ENCODE measurements at places on chromosomes 2 and 18.

DNA sequence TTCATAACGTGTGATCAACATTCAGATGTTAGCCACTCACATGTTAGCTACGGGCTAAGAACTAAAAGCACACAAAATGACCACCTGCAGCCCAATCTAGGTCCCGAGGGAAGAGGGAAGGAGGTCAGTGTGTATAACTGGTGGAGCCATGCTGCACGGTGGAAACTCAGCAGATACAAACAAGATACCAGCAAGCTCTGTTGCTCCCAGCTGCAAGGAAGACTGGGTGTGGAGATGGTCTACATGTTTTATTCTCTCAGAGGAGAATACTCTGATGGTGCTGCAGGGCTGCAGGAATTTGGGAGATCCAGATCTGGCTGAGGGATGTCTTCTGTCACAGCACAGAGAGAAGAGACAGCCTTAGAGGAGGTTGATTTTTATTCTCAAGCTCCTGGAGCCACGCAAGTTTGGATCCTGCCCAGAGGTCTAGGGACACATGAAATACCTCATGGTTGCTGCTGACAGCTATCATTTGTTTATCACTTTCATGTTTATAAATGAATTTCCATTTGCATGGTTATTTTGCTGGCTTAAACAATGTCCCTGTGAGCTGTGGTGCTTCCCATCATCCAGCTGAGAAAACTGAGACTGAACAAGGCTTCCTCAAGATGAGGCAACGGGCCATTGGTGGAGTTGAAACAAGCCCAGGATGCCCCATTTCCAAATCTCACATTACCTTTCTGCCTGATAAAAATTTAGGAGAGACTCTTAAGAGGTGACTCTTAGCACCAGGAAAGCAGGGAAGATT, 30.9 kb downstream of the RNF144A start:
- no peak for DNase-seq

GRCh38 chr2:163709270-163709669, 26.5 kb downstream of the FIGN start:
- no peak for DNase-seq

DNA sequence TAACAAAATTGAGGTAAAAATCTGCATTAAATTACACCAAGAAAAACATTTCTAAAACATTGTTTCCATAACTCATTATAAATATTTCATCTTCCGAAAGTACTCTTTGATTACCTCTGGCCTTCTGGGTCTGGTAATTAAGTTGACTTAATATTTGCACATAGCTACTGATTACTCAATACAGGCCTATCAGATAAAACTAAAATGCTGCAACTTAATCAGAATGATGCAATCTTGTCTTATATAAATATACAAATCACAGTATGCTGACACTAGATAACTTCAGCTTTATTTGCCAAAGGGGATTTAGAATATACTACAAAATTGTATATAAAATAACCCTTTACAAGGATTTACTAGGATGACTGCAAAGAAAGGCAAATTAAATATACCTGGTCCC, 49.3 kb downstream of the SLC35F5 start:
- DNase-seq: no peak

DNA sequence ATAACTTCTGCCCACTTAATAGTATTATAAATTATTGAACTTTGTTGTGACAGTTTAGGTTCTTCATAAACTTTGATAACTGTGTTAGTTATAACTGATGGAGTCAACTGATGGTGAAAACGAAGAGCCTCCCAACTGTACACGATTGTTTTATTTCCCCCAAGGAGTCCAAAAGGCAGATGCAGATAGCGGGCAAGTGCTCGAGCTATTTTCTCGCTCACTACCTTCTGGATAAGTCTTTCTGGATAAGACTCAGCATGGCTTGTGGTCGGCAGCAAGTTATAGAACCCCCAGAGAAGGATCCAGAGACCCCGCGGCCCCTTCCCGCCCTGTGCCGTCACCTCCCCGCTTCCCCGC, 517 bp downstream of the GCFC2 start:
- DNase-seq: no peak

DNA sequence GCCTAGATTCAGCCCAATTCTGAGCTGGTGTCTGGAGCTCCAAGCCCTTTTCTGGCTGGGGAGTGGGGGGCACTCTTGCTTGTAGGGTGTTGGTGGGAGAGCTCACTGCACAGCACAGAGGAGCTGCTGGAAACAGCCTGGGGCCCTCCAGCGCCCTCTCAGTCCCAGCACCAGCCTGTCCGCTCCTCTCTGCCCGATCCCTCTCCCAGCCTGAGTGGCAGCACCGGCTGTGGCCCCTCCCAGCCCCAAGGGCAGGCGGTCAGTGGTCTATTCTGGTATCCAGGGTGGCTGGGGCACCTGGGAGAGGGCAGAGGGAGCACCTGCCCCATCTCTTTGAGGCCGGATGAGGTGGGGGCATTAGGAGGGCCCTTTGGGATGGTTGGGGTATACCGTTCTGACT, 13.2 kb upstream of the DES start:
- no peak for DNase-seq

DNA sequence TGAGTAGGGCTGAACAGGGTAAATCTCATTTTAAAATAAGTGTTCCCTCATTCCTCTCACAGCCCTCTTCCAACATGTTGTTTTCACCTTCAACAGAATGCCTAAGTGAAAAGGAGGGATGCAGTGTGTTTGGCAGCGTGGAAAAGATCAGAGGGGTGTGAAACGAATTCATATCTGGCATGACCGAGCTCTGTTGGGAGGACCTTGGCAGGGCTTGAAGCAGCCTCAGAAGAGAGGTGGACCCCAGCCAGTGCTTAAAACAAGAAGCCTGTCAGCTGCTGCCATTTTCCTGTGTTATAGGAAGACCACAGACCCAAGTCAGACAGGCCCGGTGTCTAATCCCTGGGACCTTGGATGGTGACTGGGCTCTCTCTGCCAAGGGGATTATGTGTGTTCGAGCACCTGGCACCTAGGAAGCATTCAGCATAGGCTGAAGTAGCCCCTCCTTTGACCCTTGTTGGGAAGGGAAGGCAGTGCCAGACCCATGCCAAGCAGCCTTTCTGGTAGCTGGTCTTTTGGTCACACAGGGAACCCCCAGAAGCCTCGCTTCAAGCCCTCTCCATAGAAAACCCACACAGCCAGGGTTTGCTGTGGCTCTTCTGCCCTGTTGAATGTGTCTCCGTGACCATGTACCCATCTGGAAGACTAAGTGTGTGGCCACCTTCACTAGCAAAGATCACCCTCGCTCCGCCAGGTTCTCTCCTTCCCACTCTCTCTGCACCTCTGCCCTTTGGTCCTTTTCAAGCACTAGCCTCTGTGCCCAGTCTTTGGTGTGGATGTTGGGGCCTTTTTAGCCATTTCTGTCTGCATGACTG, 87.5 kb upstream of the ST3GAL5 start:
- DNase-seq: no peak

- no peak for DNase-seq
Observed at GRCh38 chr2:66604326-66604725, 169.4 kb downstream of the MEIS1 start.

DNA sequence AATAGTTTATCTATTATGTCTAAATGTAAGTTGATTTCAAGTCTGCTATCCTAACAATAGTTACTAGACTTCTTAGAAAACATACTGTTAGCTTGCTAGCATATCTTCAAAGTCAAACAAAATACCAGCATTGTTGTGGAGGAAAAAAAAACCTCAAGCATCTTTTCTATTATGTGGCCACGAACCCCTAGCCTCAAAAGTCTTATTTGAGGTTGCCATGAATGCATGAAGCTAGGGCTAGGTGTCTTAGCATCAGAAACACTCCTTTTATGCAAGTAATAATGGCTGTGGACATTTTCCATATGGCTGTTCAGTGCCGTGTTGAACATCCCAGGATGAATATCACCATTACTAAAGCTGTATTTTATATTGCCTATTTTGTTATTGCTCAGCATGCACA, 86.6 kb upstream of the OTX1 start:
- no peak for DNase-seq

DNA sequence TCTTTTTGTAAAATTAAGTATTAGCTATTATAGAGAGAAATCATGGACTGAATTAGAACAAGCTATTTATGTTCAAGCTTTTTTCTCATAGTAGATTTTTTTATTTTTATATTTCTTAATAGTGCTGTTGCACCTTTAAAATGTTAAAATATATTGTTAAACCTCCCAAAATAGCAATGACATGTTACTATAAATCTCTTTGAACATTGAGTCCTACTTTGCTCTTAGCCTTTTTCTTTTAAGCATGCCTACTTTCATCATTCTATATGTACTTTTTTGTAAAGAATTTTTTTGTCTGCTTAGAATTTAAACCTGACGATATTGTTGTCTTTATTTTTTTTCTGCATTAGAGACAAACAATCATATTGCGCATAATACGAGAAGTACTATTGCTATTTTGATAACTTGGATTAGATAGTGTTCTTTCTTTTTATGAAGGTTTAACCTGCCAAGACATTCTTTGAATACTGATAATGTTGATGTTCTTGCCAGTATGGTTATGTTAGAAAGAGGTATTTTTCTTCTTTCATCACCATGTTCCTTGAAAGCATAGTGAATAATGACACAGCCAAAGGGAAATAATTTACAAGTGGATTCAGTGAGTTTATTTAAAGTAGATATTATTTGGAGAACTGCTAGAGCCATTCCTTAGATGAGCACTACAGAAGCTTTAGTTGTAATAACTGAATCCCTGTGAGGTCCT, 40.6 kb downstream of the PMS1 start:
- no peak for DNase-seq

GRCh38 chr18:75450906-75451305, 23.4 kb upstream of the SMIM21 start:
- DNase-seq: no peak

DNA sequence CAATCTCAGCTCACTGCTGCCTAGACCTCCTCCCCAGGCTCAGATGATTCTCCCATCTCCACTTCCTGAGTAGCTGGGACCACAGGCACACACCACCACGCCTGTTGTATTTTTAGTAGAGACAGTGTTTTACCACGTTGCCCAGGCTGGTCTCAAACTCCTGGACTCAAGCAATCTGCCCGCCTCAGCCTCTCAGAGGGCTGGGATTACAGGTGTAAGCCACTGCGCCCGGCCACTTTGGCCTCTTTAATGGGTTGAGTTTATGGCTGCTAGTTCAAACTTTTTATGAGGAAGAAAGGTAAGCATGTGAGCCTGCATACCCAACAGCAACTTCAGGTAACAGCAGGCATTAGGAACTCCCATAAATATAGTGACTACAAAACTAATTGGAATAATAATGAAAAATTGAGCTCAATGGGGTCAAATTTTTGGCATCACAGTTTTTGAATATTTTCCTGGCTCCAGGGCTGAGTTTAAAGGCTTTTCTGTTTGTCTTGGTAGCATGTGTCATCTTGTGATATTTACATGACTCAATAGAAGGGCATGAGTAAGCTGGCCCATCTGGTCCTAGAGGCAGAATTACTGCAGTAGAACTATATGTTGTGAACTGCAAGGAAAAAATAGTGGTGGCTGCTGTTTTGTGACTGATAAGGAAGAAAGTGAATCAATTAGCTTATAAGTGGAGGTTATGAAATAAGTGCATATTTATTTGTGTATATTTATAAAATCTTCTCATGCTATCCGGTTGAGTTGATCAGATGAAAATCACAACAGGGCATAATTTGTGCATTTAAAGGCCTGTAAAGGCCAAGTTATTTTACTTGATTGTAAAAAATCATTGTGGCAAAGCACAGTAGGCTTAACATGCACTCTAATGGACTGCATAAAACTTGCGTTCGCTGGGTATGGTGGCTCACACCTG, 24.8 kb downstream of the GALM start:
- DNase-seq: peak; percentile 44

- no peak for DNase-seq
Observed at GRCh38 chr2:230691005-230691647, 21.5 kb upstream of the CAB39 start.

DNA sequence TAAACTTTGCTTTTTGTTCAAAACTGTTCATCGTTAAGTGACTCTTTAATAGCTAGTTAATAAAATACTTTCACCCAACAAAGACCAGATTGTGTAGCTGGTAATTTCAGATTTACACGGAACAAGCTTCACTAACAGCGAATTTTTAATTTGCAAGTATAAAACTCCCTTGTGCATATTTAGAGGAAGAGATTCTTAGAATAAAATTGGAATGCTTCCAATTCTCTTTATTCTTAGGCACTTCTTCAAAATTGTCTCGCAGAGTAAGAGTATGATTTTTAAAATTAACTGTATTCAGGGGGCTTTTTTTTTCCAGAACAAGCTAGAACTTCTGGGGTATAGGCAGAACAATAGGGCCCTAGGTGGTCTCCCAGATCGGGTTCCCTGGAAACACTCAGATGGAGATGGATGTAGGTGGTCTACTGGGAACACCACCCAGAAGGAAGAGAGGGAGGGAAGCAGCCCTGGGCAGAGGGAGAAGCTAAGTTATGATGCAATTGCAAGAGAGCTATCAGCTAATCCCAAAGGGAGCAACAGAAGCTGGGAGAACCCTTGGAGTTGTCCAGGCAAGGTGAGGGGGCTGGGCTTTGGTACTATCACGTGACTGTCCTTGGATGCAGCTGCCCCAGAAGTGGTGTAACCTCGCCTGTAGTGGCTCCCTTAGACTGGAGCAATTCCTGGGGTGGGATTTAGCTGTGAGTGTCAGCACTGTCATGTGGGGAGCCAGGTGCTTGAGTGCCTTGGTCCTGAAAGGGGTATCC, 151.7 kb upstream of the ASB18 start:
- no peak for DNase-seq

GRCh38 chr2:96369186-96369585, 33.6 kb downstream of the NCAPH start:
- DNase-seq: no peak

DNA sequence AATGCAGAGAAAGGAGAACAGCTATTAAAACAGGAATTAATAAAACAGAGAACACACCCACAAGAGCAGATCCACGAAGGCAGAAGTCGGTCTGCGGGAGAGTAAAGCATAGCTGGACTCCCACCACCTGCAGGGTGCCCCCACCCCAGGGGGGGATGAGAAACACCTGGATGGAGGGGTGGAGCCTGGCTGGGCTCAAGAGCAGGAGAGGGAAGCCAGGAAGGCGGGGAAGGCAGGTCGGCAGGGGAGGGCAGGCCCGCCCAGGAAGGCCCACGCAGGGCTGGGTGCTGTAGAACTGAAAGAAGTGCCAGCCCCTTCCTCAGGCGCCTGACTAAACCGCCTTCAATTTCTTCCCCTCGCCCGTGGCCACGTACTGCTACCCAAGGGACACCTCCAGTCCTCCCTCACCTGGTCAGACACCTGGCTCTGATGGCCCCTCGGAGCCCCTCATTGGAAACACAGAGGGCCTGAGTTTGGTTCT, 175.4 kb downstream of the HDAC4 start:
- DNase-seq: no peak

- DNase-seq: no peak
Observed at GRCh38 chr18:64566456-64566855, 417.6 kb upstream of the LINC00305 start.

GRCh38 chr2:15937882-15938802, 2.2 kb upstream of the MYCN start:
- DNase-seq: no peak

- no peak for DNase-seq
Observed at GRCh38 chr2:227411320-227411989, 23.7 kb upstream of the SCYGR1 start.

DNA sequence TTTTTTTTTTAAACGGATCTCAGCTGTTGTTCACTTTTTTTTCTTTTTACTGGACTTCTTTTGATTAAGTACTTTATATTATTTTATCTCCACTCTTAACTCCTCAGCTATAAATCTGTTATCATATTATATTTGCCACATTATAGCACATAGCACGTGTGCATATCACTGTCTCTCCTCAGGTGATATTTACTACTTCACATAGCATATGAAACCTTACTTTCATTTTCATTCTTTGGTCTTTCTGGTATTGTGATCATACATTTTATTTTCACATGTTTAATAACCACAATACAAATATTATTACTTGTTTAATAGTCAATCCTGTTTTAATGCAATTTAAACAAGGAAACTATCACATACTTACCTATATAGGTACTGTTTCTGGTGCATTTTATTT, 993.1 kb upstream of the TMEFF2 start:
- no peak for DNase-seq
